NCI-H226 (cell line): ENCODE measurements at places on chromosomes 6 and 20.

DNA sequence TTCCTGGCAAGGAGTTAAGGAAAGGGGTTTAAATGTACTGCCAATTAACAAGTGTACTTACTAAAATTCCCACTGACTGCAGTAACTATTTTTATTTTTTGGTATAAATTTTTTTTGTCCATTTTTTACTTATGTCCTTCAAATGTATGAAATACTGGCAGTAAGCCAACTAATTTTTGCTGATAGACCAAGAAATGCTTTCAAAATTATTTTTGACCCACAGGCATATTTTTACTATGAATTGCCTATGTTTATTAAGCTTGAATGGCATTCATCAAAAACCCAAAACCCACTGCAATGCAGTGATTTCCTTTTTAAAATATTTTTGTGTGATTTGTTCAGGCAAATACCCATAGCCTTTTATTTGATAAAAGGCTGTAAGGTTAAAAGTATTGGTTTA, 560.1 kb downstream of the UTRN start:
- no peak for DNase-seq

DNA sequence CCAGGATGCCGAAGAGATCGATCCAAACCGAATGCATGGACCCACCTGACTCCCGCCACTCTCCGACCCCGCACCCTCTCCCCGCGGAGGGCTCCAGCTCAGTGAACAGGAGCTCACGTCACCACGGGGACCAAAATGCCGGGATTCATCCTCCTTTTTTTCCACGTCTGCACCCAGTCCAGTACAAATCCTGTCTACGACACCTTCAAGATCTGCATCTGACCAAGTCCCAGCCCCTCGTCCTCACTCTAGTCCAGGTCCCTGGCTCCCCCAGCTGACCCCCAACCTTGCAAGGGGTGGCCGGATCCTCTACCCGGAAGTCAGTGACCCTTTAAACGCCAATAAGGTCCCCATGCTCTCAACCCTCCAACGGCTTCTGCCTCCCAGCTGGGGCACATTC, 92.8 kb upstream of the QKI start:
- DNase-seq, result no peak

GRCh38 chr20:45339799-45340198, 8.4 kb downstream of the SDC4 start:
- peak; percentile 0 for DNase-seq

- no peak for DNase-seq
Observed at GRCh38 chr6:114080891-114081510, 110.1 kb upstream of the HDAC2 start.

- no peak for DNase-seq
Observed at GRCh38 chr20:49420292-49420691, 62.2 kb downstream of the KCNB1 start.
